ENCODE measurements at places on chromosomes 4 and X.

GRCh38 chrX:477441-478012 lies 90.8 kb upstream of the PPP2R3B start:
- no peak for DNase-seq

DNA sequence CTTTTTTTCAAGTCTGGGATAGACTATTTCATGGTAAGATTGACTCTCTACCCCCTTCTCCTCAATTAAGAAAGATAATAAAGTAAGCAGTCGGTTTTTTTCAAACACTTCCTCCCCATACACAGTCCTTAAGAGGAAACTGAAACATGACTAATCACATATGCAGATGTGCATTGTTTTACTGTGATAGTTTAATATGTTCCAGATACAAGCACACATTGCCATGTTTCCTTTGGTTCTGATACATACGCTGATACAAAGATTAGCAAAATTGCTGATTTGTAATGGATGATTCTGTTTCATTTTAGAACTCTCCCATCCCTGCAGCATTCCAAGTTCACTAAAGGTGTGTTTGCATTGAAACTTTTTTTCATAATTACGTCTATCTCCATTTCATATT lies 76.1 kb downstream of the FBXO8 start:
- DNase-seq = no peak

DNA sequence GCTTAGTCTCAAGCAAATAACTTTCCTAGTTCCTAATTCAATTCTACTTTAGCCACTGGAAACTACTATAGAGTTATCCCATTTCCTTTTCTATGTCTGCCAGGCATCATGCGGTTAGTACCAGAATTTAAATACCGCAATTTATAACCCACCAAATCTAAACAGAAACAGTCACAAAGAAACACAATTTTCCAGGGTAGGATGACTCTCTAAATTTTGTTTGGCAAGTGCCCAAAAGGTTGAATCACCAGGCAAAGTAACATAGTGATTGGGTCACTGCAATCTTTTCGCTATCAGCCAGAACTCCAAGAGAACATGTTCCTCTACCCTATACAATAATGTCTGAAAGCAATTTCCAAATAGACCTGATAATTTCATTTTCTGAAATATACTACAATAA lies 240.2 kb upstream of the GRIA3 start:
- no peak for DNase-seq

DNA sequence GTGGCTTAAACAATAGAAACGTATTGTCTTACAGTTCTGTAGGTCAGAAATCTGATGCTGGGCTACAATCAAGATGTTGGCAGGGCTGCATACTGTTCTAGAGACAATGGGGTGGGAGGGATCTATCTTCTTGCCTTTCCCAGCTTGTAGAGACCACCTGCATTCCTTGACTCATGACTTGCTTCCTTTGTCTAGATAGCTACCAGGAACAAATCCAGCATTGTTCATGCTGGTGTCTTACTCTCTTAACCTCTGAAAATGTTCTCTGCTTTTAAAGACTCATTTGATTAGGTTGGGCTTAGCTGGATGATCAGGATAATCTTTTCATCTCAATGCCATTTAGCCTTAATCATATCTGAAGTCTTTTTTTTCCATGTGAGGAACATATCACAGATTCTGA lies 169.0 kb downstream of the ZNF330 start:
- no peak for DNase-seq

DNA sequence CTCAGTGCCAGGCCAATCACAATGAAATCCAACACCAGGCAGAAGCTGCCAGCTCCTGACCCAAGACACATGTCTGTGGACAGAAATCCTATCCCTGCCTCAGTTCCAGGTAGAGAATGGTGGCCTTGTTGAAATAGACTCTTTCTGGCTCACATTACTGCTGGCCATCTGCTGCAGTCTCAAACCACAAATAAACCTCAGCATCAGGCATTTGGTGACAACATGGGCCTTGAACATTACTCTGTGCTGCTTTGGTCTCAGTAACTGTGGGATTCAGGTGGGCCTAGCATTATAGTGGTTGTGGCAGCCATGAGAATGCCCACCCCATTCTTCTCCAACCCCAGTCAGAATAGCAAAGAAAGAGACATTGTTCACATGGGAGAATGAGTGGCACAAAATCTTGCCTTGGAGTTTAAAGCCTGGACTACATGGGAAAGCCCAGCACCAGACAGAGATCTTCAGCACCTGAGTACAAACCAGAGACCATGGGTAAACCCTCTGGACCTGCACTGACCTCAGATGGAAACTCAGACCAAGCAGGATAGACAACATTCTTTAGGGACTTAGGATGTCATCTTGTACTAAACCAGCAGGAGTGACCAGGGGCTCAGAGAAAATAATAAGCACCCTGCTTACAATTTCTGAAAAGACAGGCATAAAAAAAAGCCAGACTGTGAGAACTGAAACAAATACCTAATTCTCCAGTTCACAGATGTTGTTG lies 50.4 kb upstream of the TRAM1L1 start:
- DNase-seq = no peak

DNA sequence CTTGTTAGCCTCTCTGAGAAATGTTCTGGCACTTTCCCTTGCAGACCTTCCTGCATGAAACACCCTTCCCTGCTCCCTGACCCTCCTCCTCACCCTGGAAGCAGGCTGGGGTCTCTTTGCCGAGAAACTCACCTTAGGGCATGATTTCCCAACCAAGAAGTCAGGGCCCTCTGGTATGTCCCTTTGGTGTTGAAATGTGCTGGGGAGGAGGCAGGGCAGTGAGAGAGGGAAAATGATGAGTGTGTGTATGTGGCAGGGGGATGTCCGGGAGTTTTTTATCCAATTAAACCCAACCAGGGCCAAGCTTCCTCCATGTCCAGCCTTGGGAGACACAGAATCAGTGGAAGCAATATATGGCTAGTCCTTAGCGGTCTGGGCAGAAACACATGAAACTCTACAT lies 5.1 kb downstream of the ELF4 start:
- no peak for DNase-seq

DNA sequence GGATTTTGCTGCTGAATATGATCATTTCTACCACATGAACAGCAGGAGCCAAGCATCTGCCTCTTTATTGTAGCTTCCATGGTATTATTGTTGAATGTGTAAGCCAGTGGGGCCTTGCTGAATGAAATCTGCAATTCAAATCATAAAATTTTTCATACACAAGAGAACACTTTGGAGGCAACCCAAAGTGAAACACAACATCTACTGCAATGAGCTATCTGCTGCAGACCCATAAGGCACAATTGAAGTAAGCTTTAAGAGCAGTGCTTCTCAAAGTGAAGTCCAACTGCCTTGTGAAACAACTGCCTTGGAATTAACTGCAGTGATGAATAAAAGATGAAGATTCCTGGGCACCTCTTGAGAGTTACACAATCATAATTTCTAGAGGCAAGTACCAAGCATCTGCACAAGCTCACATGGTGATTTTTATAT lies 626.3 kb upstream of the INTU start:
- no peak for DNase-seq

GRCh38 chr4:145888393-145888792 lies 50.2 kb downstream of the ZNF827 start:
- DNase-seq = no peak

DNA sequence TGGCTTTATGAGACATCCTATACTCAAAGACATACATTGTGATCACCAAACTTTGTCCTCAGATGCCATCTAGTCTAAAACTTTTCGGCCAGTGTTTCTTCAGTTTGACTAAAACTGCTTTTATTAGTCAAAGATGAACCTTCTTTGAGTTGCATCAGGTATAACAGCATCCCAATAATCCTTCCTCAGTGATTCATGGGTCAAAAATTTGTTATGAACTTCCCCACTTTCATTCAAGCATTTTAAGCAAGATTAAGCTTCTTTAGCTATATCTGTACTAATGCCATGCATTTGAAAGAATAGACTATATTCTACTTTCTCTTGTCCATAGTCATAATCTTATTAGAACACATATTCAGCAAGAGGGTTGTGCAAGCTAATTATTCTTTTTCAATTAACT lies 1070.4 kb upstream of the ADGRL3 start:
- no peak for DNase-seq

DNA sequence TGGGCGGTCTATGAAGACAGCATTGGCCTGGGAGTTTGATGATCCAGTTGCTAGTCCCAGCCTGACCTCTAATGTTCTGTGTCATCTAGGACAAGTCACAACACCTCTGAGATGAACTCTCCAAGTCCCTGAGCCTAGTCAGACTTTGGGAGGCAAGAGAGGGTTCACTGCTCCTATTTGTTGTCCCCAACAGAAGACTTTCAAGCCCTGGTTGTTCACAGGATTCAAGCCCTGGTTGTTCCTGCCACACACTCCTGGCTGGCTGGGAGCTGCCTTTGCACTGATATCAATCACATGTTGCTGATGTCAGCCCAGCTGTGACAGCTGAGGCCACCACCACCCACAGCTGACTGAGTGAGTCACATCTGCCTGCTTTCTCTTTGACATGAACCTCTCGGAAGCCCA lies 253.2 kb upstream of the RASGEF1B start:
- DNase-seq = peak; percentile 35

DNA sequence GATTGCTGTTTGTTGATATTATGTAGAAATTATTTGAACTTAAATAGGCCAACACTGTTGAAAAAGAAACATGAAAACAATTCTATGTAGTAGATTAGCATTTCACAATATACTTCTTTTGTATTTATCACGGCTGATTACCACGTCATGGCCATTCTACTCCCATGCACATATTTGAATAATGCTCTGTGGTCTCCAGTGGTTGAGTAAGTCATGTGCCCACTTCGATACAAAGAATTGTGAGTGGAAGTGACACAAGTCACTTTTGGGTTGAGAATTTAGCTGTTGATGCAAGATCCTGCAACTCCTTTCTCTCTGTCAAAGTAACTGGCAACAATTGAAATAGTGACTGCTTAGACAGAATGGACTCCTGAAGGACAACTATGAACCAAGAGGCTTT lies 6.7 kb upstream of the FSTL5 start:
- DNase-seq = no peak

GRCh38 chr4:101981756-101982155 lies 191.2 kb downstream of the BANK1 start:
- no peak for DNase-seq

All from posterior cingulate gyrus (tissue), 11 donors.